ENCODE measurements at places on chromosomes 7 and 10.

DNA sequence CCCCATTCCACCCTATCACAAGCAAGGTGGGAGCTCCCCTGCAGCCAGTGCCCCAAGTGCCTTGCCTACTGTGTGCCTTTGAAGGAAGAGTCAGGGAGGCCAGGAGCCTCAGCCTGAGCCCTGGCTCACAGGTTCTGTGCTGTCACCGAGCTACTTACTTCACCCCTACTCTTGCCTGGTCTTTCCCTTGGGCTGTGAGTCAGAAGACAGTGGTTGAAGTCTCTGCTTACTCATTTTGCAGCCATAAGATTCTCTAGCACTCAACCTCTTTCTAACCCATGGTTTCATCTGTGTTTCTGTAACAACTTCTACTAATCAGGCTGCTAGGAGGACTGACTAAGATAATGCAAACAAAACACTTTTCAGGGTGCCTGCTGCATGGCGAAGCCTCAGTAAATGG lies 114.5 kb downstream of the PLCE1 start:
- DNase-seq = no peak

GRCh38 chr10:83764666-83765065 lies 374.6 kb upstream of the GHITM start:
- no peak for DNase-seq

GRCh38 chr7:41187322-41187721 lies 515.6 kb downstream of the INHBA start:
- no peak for DNase-seq

DNA sequence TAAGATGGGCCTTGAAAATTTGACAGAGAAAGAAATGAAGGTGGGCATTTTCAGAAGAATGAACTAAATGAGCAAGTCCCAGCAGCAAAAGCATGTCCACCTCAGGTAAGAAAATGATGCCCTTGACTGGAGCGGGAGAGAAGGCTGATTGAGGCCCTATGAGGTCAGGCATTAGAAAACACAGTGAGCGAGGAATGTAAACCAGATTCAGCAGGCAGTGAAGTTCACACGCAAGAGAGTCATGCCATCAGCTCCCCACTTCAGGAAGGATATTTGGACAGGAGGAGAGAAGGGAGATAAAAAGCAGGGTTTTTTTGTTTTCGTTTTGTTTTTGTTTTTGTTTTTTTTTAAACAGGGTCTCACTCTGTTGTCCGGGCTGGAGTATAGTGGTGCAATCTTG lies 166.4 kb downstream of the PPP1R17 start:
- no peak for DNase-seq

DNA sequence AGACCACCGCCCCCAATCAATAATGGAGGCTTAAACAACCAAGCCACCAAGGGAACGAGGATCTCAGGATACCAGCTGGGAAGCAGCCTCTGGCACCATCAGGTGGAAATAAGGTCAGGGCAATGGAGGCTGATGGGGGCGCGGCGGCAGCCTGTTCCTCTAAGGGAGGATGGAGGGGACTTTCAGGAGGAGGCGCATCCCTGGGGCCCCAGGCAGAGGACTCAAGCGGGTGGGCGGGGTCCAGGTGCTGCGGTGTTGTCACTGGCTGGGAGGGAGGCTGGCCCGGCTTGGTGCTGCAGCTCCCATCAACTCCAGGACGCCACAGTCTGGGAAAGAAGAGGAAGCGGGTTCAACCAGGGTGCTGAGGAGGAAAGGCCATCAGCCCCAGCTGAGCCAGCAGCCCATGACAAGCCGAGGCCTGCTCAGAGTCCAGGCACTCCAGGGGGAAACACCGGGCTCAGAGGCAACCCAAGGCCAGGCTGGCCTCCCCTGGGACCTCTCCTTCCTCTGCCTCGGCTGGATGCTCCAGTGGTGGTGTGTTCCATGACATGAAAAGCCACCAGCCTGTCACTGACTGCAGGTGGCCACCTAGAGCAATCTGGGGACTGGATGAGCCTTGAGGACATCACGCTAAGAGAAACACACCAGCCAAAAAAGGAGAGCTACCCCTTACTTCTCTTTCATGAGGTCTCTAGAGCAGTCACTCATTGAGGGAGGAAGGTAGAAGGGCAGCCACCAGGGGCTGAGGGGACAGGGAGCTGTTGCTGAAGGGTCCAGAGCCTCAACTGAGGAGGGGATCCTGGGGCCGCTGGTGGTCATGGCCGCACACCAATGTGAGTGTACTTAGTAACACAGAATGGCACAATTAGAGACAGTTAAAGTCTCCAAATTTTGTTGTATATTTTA lies 4.6 kb downstream of the GIGYF1 start:
- no peak for DNase-seq

DNA sequence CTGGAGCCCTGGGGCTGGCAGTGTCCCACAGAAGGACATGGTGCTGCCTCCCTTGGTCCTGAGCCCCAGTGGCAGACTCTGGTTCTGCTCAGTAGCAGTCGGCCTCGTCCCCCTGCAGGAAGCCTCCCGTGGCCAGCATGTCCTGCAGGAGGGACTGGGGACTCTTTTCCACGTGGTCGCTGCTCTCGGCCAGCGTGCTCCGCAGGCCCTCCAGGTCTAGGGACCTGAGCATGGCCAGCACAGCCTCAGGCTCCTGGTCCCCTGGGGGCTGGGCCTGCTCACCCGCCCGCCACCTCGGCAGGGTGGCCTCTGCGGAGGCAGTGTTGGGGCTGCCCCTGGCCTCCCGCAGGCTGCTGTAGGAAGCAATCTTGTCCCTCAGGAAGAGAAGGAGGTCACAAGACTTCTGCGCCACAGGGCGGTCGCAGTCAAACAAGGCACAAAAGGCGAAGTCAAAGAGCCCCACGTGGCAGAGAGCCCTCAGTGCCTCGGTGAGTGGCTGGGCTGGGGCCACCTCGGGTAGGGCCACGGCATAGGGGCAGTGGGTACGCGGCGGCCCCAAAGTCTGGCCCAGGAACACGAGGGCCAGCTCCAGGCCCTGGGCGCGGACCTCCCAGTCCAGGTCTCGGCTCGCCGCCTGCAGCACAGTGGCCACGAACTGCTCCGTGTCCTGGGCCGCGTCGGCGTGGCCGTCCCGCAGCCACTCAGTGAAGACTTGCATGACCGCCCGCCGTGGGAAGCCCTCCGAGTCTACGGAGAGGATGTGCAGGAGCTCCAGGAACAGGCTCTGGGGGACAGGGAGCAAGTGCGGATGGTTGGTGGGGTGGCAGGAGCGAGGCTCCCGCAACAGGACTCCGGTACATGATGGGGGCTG lies 17.1 kb downstream of the BRAT1 start:
- DNase-seq = no peak

- no peak for DNase-seq
These were observed 16.4 kb downstream of the PTTG1IP2 start for GRCh38 chr7:90485734-90486316.

DNA sequence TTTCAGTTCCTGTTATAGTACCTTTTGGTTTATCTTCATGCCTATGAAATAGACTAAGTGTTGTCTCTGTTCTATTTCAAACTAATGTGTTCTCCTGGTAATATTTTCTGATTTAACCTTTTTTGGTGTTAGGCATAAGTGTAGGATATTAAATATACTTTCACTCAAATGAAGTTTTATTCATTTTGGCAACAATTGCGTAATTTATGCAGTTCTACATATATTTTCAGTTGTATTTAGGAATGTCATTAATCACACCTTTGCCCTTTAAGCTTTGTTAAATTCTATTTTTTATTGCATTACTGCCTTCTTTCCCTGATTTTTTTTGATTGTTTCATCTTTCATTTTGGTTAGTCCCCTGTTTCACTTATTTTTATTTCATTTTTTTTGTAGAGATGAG lies 47.3 kb downstream of the RSBN1L start:
- no peak for DNase-seq

- no peak for DNase-seq
These were observed 28.5 kb upstream of the ARMC3 start for GRCh38 chr10:22899307-22899706.
